ENCODE measurements at places on chromosomes 13 and 19.

GRCh38 chr13:51475727-51476501 is 23.1 kb upstream of the INTS6 start:
- DNase-seq = no peak

- no peak for DNase-seq
Measured at GRCh38 chr13:21443171-21443570, 15.9 kb downstream of the ZDHHC20 start.

DNA sequence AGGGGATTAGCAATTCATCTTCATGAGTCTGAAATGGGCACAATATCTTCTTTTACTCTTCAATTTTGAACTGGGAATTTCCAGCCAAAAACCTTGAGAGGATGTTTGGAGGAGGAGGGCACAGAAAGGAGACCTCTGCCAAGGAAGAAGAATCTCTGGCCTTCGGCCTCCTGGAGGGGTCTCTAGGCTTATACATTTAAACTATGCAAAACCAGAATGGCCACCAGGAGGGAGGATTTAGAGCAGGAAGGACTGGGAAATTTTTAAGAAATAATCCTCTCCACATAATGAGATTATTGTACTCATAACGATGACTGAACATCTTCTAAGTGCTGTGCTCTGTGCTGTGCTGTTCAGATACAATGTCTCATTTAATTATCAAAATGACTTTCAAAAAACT is 325.9 kb downstream of the NDFIP2 start:
- DNase-seq = no peak

GRCh38 chr19:39407410-39407659 is 688 bp downstream of the ZFP36 start:
- DNase-seq = no peak

DNA sequence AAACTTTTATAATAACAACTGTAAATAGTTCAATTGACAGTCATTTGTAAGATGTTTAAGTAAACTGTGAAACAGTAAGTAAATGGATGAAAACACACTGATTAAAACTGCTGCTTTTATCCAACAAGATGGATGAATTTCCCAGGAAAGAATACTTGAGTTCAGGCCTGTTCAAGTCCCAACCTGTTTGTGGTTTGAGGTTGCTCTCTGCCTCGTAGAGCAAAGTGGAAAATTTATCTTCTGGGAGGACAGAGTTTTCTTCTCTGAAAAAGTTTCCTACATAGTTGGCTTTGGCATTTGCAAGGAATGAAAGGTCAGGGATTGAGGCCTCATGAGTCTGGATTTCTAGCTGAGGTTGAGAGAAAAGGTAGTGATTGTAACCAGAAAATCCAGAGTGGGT is 15.2 kb upstream of the ZNF543 start:
- DNase-seq = no peak

- DNase-seq = no peak
Measured at GRCh38 chr19:41887711-41888382, 4.9 kb downstream of the ARHGEF1 start.

GRCh38 chr13:111948281-111948680 is 118.7 kb upstream of the SOX1 start:
- DNase-seq = no peak

DNA sequence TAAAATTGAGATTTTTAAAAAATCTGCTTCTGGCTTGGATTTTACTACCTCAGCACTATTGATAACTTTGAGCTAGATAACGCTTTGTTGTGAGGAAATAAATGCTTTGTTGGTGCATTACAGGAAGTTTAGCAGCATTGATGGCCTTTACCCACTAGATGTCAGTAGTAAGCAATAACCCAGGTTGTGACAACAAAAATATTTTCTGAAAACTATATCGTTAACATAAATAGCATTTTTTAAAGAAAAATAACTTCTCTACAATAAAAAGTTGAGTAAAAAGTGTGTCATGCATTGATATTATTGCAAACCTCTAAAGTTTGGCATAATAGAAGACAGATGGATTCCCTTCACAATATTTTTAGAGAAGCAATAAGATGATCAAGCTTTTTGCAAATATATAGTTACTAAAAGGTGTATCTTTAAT is 1246.5 kb downstream of the UQCRFS1 start:
- DNase-seq = no peak

GRCh38 chr13:45434556-45435371 is 16.6 kb upstream of the SLC25A30 start:
- DNase-seq = no peak

DNA sequence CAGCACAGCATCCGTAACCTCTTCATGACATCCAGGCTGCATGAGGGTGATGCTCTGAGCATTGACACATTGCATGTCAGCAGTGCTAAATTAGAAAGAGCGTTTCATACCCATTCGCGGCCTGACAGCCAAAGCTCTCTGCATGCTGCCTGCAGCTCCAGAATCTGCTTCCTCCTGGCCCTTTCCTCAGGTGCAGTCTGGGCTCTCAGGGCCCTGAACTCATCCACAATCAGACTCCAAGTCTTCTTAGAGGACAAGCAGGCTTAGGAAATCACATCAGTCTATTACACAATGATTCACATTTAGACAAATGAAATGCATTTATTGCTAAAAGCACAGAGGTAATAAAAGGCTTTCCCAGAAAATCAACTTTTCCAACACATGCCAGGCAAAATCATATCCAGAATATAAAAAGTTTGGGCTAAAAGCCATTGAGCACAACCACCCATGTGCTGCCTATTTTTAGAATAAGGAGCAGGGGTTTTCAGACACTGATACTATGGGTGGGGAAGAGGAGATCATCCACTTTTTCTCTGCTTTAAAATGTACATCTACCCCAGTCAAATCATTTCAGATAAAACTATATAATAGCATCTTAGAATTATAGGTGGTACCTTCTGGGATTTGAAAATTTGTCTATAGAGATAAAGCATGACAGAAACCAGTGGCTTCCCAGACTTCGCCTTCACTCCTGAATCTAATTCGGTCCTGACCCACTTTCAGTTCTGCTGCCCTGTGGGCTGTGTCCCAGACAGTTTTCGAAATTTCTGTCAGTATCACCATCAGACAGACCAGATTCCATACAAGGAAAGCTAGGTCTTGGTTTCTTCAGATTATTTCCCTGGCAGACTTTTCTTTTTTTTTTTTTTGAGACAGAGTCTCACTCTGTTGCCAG is 109.3 kb downstream of the COL4A2 start:
- no peak for DNase-seq

DNA sequence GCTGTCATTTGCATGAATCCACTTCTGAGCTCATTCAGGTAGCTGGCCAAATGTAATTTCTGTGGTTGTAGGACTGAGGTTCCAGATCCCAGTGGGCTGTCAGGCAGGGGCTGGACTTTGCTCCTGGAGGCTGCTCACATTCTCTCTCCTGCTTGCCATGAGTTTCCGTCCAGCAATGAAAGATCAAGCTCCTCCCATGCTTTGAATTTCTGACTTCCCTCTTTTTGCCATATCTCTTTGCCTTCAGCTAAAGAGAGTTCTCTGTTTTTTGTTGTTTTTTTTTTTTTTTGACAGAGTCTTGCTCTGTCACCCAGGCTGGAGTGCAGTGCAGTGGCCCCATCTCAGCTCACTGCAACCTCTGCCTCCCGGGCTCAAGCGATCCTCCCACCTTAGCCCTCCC is 76.9 kb downstream of the ING1 start:
- DNase-seq = no peak

DNA sequence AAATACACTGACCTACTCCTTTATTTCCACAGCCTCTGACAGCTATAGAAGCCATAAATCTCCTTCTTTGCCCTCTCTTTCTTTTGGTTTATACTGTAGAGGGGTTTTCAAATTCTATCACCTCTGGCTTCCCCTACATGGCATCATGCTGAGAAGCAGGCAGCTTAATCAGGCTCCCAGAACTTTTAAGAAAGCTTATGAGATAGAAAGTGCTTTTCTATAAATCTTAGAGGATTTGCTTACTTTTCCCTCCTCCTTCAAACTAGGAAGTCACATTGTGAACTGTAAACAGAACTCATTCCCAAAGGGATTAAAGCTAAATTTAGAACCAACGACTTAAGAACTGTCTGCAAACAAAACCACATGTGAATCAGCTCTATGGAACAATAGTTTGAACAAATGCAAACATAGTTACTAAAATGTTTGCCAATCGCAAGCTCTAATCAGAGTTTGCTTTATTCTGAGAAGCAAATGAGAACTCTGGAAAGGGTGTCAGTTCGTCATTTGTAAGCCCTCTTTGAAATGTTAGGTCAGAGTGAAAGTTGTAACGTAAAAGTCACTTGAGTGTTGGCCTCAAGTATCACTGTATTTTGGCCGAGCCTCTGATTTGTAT is 344.1 kb downstream of the RFC3 start:
- DNase-seq = no peak

- DNase-seq = no peak
Measured at GRCh38 chr19:31337008-31337914, 12.0 kb downstream of the TSHZ3 start.

GRCh38 chr19:405121-405965 is 3.6 kb downstream of the C2CD4C start:
- DNase-seq = no peak

- DNase-seq = no peak
Measured at GRCh38 chr13:46975173-46975572, 78.3 kb upstream of the HTR2A start.

GRCh38 chr19:33186431-33187182 is 7.5 kb upstream of the LRP3 start:
- DNase-seq = no peak

GRCh38 chr13:100439247-100439970 is 149.2 kb downstream of the GGACT start:
- no peak for DNase-seq

DNA sequence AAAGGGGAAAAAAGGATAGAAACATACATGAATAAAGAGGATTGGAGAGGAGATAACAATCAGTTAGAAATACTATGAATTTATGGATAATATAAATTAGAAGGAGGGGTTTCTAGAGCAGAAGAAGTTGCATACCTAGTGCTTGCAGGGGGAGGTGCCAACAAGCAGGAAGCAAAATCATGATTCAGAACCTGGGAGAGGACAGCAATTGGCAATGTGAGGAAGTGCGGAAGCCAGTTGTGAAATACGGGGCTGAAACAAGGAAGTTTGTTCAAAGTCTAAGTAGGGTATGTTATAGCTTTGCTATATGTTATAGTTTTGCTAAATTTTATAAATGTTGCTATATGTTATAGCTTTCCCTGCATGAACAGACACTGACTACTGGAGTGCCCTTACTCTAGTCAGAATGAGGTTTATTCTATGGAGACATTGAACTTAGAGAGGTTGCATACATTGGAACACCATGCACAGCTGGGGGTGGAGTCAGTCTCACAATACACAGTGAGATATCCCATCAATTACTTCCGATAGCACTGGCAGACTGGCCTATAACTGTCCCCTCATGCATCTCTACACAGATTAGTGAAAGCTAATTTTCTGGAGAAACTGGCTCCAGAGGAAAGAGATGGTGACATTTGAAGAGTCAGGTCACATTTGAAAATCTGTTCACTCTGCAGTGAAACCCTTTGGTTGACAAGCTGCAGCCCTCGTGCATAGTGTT is 92.1 kb downstream of the GPC6 start:
- no peak for DNase-seq

GRCh38 chr13:96994017-96994857 is at the start of gene OXGR1:
Gene OXGR1 (minus strand): TSS chr13:96994476. CDS start chr13:96987759, 6,717 bp downstream.
- no peak for DNase-seq

DNA sequence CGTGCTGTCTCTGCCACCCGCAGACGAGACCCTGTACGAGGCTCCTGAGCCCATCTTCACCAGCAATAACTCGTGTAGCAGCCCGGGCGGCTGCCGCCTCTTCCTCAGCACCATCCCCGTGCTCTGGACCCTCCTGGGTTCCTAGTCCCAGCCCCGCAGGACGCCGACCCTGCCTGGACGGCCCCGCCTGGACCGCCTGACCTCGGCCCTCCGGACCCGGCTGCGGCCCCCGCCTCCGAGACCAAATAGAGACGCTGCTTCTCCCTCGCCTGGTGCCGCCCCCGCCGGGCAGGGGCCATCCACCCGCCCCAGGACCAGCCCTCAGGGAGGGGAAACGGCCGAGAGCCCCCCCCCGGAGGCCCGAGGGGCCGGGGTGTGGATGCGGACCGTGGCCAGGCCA is 14.1 kb downstream of the EFNA2 start:
- no peak for DNase-seq
